ENCODE measurements at places on chromosomes 1 and 21.

DNA sequence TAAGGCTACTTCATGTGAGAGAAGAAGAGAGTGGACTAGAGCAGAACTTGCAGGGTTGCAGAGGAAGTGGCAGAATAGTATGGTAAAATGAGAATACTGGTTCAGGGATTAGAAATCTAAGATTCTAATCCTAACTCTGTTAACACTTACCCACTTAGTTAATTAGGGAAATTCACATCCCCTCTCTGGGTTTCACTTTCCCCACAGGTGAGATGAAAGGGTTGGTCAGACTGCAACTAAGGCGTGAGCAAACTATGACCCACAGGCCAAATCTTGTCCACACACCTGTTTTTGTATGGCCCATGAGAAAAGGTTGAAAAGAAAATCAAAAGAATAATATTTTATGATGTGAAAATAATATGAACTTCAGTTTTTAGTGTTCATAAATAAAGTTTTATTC, 117.5 kb downstream of the MACF1 start:
- DNase-seq: no peak

DNA sequence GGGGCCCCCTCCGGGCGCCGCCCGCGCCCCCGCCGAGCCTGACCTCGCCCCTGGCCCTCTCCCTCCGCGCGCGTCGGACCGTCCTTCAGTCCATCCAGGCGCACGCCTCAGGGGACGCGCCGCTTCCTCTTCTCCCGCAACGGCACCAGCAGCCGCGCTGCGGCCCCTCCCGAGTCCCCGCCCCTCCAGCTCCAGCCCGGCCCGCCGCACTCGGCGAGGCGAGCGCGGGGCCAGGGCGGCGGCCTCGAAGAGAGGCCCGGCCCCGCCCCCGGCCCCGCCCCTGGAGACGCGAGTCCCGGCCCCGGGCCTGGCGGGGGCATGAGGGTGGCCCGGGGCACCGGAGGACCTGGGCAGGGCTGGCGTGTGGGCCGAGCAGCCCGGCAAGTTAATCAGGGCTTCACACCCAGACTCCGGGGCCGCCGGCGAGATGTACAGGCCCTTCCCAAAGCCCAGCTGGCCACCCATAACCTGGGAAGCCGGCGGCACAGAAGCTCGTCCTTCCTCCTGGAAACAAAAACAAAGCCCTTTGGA, at the start of gene IGSF3:
Gene IGSF3, minus strand, starts transcription at position 159 of the 531 bp plus-strand sequence. CDS start 1,407 bp downstream, outside the sequence.
- DNase-seq: peak; percentile 29

- DNase-seq: no peak
Observed at GRCh38 chr1:210364479-210364878, 35.8 kb downstream of the HHAT start.

GRCh38 chr1:201916649-201917249, 28.1 kb downstream of the SHISA4 start:
- no peak for DNase-seq

DNA sequence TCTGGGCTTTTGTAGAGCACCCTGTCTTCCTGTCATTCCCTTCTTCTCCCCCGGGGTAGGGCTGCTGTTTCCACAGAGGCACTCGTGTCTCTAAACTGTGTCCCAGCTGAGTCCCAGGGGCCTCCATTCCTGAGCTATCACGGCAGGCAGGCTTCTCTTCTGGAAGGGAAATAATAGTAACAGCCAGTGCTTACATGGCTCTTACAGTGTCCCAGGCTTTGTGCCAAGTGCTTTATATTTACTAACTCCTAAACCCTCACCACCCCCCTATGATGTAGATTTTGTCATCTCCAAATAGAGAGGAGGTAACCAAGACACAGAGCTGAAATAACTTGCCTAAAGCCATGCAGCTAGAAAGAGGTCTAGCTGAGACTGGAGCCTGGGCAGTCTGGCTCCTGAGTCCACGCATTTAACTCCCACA, 1.4 kb upstream of the CELF3 start:
- no peak for DNase-seq

DNA sequence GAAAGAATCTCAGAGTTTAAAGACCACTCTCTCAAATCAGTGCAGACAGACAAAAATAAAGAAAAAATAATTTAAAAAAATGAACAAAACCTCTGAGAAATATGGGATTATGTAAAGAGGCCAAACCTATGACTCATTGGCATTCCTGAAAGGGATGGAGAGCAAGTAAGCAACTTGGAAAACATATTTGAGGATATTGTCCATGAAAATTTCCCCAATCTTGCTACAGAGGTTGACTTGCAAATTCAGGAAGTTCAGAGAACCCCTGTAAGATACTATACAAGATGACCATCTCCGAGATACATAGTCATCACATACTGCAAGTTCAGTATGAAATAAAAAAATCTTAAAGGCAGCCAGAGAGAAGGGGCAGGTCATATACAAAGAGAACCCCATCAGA, 43.7 kb upstream of the IVNS1ABP start:
- DNase-seq: no peak

DNA sequence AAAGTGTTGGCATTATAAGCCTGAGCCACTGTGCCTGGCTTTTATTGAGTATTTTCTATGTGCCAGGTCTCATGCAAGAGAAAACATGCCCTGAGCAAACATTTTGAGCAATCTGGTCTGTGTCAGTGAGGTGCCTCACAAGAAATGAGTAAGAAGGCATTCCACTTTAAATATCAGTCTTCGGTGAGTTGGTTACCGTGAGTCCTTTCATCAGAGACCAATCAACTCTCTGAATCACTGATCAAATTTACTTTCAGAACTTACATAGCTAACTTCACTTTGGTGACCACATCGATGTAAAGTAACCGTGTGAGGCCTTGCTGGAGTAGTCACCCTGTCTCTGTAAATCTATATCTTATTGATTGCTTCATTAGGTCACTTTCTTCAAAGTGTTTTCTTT, 14.3 kb upstream of the DDX59 start:
- DNase-seq: no peak

Measured in T-helper 9 cell (primary cell).